ENCODE measurements at places on chromosomes 4 and X.

DNA sequence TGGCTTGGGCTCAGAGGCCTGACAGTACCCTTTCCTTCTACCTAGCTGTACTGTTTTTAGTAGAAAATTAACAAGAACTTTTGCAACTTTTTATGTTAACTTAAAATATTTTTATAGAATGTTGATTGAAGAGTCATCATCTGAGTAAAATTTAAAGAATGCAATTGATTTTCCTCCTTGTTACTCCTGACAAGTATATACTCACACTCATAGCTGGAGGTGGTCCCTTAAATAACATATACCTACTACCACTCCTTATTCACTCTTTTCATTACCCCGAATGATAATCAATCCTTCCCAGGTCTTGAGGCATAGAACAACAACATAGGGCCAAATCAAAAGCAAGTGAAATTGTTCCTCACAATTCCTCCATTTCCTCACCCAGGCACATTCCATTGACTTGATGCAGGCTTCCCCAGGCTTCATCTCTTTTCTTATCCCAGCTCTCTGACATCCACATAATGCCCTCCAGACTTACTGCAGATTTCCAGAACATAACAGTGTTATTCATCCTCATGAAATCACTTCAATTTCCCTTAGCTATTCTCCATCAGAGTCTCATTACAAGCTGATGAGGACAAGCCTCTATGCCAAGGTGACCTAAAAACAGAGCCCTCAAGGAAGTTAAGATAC is 73.2 kb upstream of the ANXA10 start:
- DNase-seq: no peak

GRCh38 chr4:86026720-86027119 is 333.1 kb downstream of the MAPK10 start:
- DNase-seq: no peak

- DNase-seq: no peak
Observed at GRCh38 chr4:141580523-141580922, 55.9 kb upstream of the IL15 start.

DNA sequence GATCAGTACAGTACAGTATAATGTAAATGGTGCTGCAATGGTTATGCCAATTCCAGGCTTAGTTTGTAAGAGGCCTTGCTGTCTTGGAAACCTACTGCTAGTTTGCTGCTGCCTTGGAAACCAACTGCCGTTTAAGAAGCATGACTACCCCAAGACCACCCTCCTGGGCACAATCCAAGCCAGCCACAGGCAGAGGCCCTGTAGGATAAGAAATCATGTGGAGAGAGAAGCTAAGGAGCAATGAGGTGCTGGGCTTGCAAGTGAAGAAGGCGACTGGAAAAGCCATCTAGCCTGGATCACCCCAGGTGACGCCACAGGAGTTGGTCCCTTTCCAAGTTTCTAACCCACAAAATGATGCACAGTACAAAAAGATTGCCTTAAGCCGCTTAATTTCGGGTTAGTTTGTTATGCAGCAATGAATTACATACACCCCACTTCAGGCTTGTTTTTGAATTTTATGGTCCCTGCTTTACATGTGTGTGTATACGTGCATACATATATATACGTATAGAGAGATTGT is 16.9 kb downstream of the ZFP42 start:
- no peak for DNase-seq

GRCh38 chrX:21132686-21133393 is 241.4 kb upstream of the CNKSR2 start:
- no peak for DNase-seq

GRCh38 chrX:102712216-102712966 is at the start of gene GPRASP2:
GPRASP2 (plus strand) TSS chrX:102712448; CDS start chrX:102714870, 2,422 bp downstream.
- no peak for DNase-seq

DNA sequence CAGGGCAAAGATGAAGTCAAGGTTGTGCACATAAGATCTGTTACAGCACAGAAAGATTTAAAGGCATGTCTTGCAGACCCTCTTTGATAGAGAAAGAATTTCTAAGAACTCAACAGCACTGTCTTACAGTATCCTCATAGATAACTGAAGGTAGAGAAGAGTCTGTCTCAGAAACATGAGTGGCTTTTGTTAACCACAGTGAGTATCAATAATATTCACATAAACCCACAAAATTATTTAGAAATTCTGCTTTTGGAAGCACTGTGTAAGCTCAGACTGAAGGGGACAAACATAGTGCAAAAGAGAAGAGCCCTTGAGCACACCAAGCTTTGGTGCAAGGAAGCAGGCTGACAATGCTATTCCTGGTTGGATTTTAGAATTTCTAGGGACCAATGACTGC is 166.0 kb upstream of the SH3RF1 start:
- DNase-seq: no peak

GRCh38 chr4:112775801-112776200 is 138.9 kb downstream of the LARP7 start:
- no peak for DNase-seq

- no peak for DNase-seq
Observed at GRCh38 chr4:17152941-17153540, 254.6 kb upstream of the LDB2 start.

DNA sequence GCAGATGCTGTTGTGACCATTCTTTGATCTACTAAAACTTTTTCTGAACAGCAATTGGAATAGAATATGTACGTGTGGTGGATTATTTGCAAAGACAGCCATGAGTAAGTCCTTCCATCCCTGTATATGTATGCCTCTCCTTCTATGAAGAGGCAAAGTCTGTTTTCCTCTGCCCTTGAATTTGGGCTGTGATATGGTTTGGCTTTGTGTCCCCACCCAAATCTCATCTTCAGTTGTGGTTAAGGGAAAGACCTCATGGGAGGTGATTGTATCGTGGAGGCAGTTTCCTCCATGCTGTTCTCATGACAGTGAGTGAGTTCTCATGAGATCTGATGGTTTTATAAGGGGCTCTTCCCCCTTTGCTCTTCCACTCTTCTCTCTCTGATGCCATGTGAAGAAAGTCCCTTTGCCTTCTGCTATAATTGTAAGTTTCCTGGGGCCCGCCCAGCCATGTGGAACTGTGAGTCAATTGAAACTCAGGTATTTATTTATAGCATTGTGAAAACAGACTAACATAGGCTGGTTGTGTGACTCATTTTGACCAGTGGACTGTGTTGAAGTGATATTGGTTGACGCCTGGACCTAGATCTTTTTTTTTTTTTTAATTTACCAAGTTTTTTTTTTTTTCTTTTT is 108.3 kb upstream of the CAMK2D start:
- DNase-seq: peak; percentile 23

DNA sequence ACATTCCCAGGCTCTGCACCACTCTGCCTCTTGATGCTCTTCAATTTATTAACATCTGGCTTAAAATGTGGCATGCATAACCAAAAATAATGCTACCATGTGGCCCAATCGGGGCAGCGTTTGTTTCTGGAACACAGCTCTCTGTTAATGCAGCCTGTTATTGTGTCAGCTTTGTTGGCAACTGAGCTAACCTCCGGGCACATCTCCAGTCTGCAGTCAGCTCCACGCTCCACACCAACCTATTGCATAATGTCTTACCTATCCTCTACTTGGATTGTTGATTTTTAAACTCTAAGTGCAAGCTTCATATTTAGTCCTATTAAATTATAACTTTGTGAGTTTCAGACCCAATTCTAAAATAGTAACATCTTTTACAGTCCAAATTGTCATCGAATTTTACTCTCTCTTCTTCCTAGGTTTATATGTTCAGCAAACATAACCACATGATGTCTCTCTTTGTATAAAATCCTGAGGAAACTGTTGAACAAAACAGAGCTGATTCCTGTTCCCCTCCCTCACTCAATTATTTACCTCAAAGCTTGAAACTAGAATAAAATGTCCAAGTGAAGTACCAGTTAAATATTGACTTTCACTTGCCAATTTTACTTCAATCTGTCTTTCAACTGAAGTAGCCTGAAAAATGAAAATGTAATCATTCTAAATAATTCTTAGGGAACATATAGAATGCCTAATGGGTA is 92.2 kb upstream of the RAPGEF2 start:
- no peak for DNase-seq

- no peak for DNase-seq
Observed at GRCh38 chr4:98677799-98678198, 19.4 kb upstream of the TSPAN5 start.

GRCh38 chr4:70306076-70306475 is 28.7 kb upstream of the CABS1 start:
- no peak for DNase-seq

DNA sequence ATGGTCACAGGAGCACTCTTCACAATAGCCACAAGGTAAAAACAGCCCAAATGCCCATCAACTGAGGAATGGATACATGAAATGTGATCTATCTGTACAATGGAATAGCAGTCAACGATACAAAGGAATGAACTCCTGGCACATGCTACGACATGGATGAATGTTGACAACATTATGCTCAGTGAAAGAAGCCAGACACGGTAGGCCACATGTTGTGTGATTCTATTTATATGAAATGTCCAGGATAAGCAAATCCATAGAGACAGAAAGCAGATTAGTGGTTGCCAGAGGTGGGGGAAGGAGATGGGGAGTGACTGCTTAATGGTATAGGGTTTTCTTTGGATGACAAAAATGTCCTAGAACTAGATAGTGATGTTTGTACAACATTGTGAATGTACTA is 58.7 kb upstream of the GPM6B start:
- no peak for DNase-seq

- no peak for DNase-seq
Observed at GRCh38 chr4:7365462-7366179, 69.1 kb downstream of the PSAPL1 start.

GRCh38 chr4:7801001-7801400 is 138.7 kb downstream of the AFAP1 start:
- no peak for DNase-seq

DNA sequence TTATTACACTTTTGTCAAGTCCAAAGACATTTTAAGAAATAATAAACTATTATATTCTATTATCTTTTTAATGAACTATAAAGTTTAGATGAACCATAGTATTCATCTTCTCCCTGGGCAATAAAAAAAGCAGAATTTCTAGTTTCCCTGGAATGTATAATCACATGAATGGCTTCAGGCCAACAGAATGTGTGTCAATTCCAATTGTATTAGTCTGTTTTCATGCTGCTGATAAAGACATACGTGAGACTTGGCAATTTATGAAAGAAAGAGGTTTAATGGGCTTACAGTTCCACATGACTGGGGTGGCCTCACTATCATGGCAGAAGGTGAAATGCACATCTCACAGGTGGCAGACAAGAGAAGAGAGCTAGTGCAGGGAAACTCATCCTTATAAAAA is 70.7 kb upstream of the ANXA10 start:
- DNase-seq: no peak

GRCh38 chrX:72054779-72055489 is 76.8 kb downstream of the RTL5 start:
- DNase-seq: no peak

DNA sequence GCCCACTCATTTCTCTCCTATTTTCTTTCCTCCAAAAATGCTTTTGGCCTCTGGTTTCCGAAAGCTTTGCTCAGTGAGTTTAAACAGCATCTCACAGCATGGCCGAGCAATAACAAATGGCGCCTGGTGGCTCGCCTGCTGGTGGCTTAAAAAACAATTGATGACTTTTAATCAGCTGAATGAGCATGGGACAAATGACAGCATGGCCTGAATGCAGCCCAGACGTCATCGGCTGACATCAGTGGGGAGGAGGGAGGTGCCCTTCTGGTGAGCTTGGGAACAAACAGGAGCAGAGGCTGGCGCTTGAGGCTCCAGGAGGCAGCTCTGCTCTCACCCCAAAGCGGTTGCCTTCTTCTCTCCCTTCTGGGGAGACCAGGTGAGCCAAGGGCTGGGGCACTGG is 286.4 kb downstream of the BCOR start:
- no peak for DNase-seq

DNA sequence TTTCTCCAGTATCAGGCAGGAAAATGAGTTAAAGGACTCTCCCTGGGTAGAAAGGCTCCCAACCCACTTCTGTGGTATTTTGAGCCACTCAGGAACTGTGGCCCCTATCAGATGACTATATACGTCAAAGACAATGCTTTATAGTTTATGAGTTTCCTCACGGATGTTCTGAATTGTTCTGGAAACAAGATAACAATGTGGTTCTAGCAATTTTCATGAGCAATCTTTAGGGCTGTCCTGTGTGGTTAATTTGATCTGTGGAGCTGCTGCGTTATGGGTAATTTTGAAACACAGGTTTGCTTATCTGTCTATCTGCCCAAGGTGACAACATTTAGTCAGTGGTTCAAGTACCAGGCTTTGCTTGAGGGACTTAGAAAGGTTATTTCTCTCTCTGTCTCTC is 46.7 kb upstream of the IL2 start:
- DNase-seq: no peak

- DNase-seq: no peak
Observed at GRCh38 chrX:132257116-132257515, 37.9 kb upstream of the RAP2C start.

DNA sequence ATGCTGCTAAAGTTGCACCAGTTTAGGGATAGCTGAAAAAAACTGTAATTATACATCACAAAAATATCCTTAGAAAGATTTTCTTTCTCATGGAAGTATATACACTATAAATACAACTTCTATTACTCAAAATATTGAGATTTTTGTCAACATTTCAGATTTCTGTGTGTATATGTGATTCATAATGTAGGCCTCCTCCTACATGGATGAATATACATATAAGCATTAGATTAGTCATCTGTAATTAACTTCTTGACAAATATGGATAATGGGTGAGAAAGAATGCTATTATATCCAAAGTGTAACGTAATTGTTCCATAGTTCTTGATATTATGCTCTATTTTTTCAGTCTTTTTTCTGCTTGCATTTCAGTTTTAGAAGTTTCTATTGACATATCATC is 124.9 kb downstream of the CBLL2 start:
- no peak for DNase-seq

Data from activated gamma-delta T cell treated with anti-CD3 and anti-CD28 coated beads, Interleukin-2, amount 50 U/mL, for 16 hours (primary cell).